Large intestine (tissue), 12 donors: ENCODE measurements at places on chromosomes 4 and X. TPM values are rescaled to one million over a fixed set of nuclear protein-coding genes. Genes with fewer than 3 reads are reported as not detected.

- DNase-seq = no peak
Measured at GRCh38 chrX:11678158-11678557, 12.4 kb upstream of the ARHGAP6 start.

GRCh38 chr4:108320061-108320460, 151.3 kb upstream of the LEF1 start:
- peak; percentile 43 for DNase-seq

DNA sequence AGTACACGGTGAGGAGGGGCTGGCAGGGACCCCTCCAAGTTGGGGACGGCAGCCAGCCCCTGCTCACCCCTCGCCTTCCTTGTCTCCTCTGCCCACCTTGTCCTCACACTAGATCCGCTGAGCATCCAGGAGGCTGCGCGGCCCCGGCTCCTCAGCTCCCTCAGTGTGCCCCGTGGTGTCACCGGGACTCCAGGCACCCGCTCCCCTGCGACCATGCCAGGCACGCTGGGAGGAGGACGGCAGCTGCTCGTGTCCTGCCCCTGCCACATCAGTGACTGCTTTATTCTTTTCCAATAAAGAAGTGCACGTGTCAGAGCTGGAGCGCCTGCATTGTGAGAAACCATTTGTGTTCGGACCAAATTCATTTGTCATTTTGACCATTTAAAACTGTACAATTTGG, 6.4 kb downstream of the FAM50A start:
- no peak for DNase-seq

The HSFX2 gene
- polyA plus RNA-seq = not detected

- peak; percentile 5 for DNase-seq
Measured at GRCh38 chrX:40912576-40912975, 172.7 kb upstream of the USP9X start.

DNA sequence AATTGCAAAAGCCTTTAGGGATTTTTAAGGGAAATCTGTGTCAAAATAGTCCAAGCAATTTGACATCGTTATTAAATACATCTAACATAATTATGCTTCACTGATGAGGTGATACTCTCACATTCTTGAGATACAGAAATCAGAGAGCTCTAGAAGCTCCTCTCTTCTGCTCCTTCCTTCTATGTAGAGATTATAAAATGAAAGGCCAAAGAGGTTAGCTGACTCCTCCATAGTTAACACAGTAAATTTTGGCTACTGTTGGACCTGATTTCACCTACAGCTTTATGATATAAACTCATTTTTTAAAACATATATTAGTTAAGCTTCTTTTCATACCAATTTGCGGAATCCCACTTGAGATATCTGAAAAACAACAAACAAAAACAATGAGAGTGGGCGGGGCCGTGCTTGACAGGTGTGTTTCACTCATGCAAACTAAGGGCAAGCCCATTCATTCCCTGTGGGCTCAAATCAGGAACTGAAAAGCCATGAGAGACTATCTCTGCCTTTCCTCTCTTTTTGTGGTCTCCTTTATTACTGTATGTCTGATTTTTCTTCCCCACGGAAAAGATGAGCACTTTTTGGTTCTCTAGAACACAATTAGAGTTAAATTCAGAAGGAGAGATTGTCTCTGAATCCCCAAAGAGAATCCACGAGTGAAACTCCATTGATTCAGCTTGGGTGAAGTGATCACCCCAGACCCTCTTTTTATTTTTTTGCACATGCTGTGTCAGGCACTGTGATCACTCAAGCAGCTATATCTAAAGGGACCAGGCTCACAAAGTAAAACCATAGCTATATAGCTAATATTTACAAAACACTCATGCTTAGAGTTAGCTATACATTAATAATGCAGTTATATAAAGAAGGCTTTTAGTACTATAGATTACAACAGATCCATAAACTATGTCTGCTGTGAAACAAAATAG, 566.3 kb downstream of the IL15 start:
- DNase-seq = no peak

GRCh38 chr4:89733946-89734345, 103.0 kb downstream of the SNCA start:
- no peak for DNase-seq

DNA sequence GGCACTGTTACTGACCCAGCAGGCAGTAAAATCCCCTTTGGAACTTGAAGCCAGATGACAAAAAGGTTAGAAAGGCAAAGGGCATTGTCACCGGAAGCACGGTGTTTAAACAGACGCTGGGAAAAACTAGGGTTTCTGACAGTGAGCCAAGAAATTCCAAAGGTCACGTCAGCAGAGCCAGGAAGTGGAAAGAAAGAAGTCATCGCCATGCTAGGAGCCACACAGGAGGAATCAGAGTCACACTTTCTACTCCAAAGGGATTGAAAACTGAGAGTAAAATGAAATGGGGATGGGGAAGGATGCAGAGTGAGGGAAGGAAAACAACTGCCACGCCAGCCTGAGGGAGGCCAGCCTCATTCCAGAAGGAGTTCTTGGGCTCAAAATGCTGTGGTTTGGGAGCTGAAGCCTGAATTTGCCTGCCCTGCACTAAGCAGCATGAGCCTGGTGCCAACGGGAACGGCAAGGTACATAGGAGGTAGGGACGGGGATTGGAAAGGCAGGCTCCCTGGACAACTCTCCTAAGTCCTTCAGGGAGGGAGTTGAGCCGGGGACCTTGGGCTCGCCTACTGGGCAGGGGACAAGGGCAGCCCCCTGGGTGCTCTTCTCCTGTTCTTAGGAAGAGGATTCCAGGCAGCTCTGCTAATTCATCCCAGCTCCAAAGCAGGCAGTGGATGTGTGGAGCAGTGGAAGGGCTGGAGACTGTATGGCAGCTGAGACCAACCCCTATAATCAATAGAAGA, 66.8 kb downstream of the SOWAHB start:
- DNase-seq = peak; percentile 98

- no peak for DNase-seq
Measured at GRCh38 chr4:175441256-175441655, 370.8 kb downstream of the GPM6A start.

- DNase-seq = no peak
Measured at GRCh38 chr4:113885291-113885690, 94.2 kb downstream of the ARSJ start.

The FHIP1A gene
- polyA plus RNA-seq = 5.0 TPM

GRCh38 chrX:133697656-133698055, 282.4 kb upstream of the GPC4 start:
- no peak for DNase-seq

- DNase-seq = no peak
Measured at GRCh38 chr4:36854554-36854953, 390.0 kb upstream of the NWD2 start.

DNA sequence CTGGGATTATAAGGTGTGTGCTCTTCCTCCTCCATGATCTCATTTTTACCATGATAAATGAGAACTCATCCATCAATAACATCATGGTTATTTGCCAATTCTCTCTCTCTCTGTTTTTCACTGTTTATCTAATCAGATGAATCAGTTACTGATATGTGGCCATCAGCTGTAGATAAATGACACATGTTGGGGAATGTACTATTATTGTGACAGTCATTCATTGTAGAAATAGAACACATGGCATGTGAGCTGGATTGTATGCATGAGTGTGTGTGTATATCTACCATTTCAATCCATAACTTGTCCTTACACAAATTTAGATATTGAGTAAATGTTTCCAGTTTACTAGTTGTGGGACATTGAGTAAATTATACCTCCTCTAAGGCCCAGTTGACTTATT, 53.0 kb downstream of the OSTC start:
- DNase-seq = no peak

DNA sequence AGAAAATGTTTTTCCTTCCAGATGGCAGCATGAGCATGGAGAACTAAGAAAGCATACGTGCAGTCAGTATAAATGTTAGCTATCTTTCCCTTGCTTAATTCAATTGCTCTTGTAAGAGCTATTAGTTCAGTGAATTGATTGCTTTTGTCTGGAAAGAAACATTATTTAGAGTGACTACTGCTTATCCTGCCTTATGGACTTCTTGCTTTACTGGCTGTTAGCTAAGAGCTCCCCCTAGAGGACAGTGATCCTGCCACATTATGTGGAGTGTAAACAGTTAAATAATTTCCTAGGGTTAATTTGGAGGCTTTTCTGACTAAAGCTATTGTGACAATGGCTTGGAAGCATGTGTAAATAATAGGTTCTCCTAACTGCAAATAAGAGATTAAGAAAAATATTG, 1402.4 kb downstream of the FAM133A start:
- no peak for DNase-seq

The MAOB gene
- polyA plus RNA-seq = 130 TPM

GRCh38 chrX:404656-405055, 17.9 kb upstream of the PPP2R3B start:
- DNase-seq = no peak

The ADGRL3 gene
- 9.8 TPM for polyA plus RNA-seq

The SSX4B gene
- polyA plus RNA-seq = not detected

DNA sequence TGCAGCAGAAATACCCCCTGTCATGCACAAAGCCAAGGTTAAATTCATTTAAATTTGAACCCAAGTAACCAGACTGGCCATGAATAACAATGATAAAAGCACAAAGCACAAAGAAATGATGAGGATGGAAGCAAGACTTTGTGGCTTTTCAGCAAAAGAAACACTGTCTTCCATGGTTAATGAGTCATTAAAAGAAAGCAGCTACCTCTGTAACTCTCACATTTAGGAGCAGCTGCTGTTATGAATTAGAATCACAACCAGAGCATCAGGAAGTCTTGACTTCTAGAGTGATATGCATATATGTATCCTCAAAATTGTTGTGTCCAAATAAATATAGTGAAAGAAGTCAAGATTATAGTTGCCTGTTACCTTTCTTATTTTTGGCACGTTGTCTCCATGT, 70.7 kb upstream of the RPS6KA6 start:
- no peak for DNase-seq

The GAGE1 gene
- polyA plus RNA-seq = not detected

The RRH gene
- 0.28 TPM for polyA plus RNA-seq

DNA sequence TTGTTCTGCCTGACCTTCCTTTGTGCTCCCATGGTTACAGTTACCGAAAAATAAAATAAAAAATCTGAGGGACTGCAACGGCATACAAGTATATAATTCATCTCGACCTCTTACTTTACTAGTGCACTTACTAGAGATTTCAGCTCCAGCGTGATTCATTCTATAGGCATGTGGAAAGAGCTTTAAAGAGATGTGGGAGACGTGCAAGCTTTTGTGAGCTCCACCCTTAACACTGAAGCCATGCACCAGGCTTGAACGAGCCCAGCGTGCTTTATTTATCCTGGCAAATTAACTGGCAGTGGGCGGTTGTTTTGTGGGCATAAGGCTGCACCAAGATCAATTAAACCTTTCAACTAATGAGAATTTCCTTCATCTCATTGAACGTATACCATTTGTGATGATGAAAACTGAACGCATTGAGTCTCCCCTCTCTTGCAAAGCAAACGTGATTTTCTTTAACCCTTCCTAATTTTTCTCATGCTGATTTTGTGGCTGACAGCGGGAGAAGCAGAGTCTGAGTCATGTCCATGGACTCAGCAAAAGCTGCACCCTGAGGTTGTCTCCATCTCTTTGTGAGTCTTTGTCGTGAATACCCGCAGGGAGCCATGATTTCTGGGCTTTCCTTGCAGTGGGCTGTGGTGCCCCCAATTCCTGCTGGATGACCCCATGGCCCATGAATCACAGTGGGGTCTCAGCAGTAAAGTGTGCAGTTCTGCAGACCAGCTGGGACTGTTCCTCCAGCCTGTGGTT, 60.1 kb downstream of the MXRA5 start:
- no peak for DNase-seq

DNA sequence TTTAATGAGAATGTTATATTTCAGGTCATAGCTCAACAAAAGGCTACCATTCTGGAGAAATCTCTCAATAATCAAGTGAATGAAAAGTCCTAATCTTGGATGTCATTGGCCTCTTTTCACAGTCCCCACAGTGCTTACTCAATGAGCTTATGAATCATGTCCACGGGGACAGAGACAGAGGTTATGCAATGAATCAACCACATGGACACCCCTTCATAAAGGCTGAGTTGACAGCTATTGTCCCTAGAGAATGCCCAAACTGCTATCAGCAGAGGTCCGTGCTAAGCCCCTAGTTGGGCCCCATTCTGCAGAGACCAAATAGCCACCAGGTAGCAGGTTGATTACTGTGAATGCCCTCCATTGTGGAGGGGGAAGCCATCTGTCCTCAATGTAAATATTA, 158.1 kb downstream of the LHFPL1 start:
- no peak for DNase-seq

GRCh38 chr4:128768373-128768996, 41.0 kb upstream of the JADE1 start:
- no peak for DNase-seq

- DNase-seq = no peak
Measured at GRCh38 chr4:155617296-155617695, 49.4 kb upstream of the GUCY1A1 start.

- DNase-seq = no peak
Measured at GRCh38 chrX:39301036-39301435, 499.8 kb downstream of the MID1IP1 start.

DNA sequence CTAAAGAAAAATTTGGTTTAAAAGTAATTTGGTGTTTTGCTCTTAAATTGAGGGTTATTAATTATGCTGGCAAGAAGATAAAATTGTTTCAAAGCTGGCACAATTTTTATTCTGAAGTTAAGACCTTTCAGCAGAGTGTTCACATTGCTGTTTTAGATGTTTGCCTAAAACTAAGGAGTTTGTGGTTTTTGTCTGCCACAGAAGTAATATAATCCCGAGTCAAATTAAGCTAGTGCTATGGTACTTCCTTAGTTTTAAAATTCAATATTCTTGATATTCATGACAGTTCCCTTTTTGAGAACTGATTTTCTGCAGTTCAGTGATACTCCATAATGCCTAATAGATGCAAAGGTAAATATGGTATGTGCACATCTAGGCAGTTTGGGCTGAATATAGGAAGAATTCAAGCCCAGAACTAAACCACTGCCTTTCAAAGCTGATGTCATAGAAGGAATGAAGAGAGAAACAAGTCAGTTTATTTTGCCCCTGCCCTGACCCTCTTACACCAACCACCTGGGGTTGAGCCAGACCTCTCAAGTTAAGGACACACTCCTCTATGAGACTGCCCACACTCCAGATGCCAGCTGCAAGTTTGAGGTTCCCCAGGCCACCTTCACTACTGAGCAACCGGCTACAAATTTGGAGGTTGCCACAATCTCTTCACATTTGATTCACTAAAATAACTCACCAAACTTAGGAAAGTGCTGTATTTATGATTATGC, 32.1 kb upstream of the VEGFC start:
- no peak for DNase-seq

DNA sequence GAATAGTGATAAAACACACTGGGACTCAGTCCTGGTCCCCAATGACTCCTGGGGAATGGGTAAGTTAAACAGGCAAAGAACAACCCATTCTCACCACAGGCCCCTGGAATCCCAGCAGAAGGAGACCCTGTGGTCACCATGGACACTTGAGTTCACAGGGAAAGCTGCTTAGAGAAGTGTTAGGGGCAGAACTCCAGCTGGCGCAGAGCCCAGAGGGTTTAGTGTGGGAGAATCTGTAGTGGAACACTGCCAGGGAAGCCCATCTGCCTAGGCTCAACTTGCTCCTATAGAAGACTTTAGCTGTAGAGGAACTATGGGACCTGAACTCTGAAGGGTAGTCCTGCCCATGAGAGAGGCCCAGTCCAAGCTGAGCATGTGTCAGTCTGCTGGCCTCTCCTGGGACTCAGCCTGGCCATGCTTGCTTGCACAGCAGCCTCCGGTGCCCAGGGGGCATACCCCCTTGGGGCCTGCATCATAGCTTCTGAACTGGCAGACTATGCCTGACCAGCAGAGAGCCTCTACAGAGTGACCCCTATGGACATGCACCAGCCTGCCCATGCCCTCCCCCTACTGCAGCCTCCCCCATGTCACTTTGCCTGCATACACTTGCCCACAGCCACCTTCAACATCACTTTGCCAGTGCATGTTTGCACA, 343.5 kb downstream of the IDS start:
- DNase-seq = no peak

GRCh38 chr4:75002381-75002780, 69.5 kb downstream of the PARM1 start:
- no peak for DNase-seq
